Nephron progenitor cell (in vitro differentiated cells): ENCODE measurements at places on chromosomes 5 and 9.

- no peak for DNase-seq
These were observed 86.5 kb downstream of the ERP44 start for GRCh38 chr9:100012279-100012678.

DNA sequence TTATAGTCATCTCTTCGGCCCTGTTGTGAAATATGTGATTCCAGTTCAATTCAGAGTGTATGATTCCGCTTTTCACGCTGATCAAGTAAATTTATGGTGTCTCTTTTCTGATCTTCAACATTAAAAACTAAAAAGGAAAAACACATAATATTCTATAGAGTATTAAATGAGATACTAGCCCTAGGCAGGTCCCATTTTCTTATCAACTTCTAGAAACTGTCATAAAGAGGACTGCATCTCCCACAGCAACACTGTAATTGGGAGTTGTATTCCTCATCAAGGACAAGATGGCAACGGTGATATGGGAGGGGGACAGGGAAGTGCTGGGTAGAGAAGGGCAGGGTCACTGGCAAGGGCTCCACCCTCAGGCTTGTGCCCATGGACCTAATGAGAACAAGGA, 71.6 kb downstream of the GOLM1 start:
- DNase-seq: no peak

GRCh38 chr9:79471580-79472543, 99.9 kb upstream of the TLE4 start:
- no peak for DNase-seq

DNA sequence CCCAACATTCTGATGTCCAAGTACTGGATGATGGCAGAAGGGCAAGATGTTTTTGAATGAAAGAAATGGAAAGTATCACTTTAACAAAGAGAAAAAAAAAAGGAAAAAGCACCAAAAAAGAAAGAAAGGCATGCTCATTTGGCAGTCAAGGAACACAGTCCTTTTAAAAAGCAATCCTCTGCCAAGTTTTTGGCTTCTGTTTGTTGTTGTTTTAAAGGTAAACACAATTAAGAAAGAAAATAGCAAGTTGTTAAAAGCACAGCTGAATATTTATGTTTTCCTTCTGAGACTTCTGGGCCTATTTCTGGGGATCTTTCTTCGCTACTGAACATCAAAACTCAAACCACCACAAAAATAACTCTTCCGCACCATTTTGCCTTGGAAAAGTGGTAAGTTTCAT, 162.1 kb downstream of the TRPM3 start:
- no peak for DNase-seq

GRCh38 chr5:35058374-35058788, 10.6 kb upstream of the AGXT2 start:
- no peak for DNase-seq

GRCh38 chr5:129041196-129041881, 53.2 kb upstream of the ISOC1 start:
- no peak for DNase-seq

DNA sequence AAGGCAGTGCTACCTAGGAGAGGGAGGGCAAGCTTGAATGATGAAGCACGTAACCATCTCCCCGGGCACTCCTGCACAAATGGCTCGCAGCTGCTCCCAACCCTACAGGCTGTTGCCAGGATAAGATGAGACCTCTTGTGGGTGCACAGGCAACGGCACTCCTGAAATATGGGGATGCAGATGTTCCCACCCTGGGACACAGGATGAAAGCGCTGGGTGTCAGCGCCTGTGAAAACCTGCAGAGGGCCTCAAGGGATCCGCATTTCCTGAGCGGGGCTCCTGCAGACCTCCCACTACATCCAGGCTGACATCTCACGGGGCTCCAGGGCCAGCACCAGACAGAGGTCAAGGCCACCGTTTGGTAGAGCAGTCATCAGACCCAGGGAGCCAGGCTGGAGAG, 60.7 kb downstream of the SMIM23 start:
- no peak for DNase-seq

DNA sequence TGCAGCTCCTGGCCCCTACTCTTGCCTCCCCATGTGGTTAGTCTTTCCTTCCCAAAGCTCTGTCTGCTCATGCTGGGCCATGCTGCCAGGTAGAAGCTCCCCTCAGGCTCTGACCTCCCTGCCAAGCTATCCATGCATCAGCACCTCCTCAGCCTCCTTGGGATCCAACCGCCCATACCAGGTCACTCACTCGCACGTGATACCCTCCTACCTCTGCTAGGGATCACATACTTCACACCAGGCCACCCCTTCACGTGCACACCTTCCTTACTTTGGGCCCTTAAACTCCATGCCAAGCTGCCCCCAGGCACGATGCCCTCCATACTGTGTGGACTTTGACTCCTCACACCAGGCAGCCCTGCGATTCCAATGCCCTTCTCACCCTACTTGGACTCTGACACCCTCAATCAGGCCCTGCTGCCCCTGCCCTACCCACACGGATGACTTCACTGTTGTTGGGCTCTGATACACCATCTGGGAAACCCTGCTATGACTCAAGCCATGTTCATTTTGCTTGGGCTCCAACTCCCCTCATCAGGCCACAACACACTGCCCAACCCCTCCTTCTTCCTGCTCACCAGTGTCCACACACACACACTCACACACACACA, 34.1 kb downstream of the ZNF483 start:
- DNase-seq: no peak

- no peak for DNase-seq
These were observed 24.7 kb downstream of the TSC1 start for GRCh38 chr9:132919614-132920268.

DNA sequence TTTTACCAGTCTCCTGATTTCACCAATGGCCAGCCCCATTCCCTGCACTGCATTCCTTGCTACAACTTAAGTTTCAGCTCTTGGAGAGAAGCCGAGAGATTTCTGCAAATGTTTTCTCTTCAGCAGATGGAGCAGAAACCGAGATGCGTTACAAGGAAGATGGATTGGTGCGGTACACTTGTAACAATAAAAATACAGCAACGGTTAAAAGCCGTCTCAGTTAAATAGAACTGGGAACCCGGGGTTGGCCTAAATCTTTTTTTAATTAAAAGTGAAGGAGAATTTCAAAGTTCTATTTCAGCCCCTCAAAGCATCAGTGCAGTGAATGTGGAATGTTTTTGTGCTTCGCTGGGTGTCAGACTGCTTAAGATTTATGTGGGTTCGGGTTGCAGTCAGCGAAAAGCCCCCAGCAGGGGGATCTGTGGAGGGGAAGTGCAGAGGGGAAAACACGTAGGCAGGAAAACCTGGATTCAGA, 19.8 kb downstream of the BRINP1 start:
- peak; percentile 71 for DNase-seq

DNA sequence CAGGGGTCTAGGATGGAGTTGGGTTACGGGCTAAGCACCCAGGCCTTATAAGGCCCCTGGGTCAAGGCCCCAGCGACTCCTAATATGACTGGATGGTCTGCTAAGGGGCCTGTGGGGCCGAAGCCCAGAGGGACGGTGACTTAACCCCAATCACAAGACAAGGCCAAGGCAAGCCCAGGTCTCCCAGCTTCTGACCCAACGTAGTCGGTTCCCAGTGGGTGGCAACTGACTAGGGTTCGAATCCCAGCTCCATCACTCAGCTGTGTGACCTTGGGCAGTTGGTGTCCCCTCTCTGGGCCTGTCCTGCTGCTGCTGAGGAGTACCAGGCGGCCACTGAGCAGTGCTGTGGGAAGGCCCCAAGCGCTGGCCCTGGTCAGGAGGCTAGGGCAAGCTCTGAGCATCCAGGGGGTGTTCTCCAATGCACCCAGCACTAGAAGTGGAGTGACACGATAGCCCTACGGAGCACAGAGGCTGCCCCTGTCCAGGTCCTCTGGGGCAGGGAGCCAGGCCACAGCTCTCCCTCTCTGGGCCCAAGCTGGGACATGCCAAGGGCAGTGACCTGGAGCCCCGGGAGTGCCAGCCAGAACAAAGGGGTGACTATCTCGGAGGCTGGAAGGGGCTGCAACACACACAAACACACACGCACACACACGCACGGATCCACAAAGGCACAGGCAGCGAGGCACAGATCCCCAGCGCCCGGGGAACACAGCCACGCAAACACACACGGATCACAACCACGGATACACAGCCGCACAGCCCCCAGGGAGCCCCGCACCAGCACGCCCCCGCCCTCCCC, 512 bp downstream of the AK1 start:
- no peak for DNase-seq

DNA sequence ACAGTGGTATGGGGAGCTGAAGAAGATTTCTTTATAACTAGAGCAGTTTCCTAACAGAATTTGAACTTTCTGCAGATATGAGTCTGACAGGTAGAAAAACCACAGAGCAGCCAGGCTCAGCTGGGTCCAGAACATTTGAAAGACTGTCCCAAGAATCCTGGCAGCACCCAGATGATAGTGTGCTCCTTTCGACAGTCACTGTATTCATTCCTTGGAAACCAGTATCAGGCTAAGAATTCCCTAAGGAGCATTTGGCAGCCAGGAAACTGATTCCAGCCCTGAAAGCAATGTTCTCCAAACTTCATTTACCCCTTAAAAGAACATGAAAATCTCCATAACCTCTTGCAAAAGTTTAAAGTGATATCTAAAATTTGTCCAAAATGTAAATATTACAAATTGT, 123.0 kb upstream of the MTAP start:
- DNase-seq: no peak

DNA sequence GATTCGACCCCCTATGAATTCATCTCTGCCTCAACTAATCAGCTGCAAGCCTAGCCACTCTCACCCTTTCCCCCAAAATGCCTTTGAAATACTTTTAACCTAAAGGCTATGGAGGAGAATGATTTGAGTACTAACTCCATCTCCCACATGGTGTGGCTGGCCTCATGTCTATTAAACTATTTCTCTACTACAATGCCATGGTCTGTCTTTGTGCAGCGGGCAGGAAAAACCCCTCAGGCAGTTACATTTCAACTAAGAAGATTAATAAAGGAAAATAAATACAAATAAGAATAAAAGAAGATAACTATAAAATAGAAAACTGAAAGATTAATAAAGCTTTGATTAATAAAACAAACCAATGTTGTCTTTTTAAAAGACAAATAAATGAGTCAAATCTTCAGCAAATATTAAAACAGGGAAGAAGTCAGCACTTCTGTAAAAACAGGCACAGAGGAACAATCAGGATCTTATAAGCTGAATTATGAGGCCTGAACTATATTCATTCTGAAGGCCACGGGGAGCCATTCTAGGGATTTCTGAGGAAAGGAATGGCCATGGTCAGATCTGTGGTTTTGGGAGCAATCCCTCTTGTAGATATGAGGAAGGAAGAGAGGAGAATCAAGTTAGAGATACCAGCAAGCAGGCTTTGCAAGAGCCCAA, 116.1 kb upstream of the SLC12A2 start:
- no peak for DNase-seq

- no peak for DNase-seq
These were observed 100.4 kb upstream of the SAP30L start for GRCh38 chr5:154345255-154345952.

DNA sequence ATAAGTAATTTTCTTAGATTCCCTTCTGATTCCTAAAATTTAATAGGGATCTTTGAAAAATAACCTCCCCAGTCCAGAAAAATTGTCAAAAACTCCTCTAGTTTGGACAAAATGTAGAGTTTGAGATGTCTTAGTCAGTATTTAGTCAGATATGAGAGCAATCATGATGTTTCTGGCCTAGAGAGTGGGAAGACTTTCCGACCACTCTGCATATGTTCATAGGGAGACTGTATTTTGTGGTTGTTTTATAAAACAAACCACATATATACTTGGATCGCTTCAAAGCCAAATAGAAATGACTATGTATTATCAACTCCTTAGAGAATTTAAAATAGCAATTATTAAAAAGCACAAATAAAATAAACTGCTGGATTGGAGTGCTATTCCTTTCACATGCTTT, 15.8 kb downstream of the ZFAND5 start:
- no peak for DNase-seq

GRCh38 chr9:88355166-88355565, 33.1 kb upstream of the SPIN1 start:
- no peak for DNase-seq

DNA sequence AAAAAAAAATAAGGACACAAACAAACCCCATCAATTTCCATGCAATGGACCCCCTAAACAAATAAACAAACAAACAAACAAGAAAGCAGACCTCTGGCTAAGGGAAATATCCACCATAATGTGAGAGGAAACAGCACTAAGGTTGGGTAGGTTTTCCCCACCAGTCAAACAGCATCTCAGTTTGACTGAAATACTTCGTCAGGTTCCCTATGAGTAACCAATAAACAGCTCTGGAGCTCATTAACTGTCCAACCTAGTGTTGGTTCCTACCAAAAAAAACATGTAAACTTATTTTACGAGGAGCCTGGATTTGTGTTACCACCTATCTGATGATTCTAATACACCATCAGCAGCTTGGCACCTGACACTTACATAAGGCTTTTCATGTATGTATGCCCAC, 198.5 kb upstream of the TARS1 start:
- no peak for DNase-seq
